ENCODE measurements at places on chromosomes 1 and 21. TPM values are rescaled to one million over a fixed set of nuclear protein-coding genes. Genes with fewer than 3 reads are reported as not detected.

PLEKHG5 gene
- 8.6 TPM for total RNA-seq

NBPF6 gene
- total RNA-seq, result not detected

LCE1B gene
- not detected for total RNA-seq

ACTN2 gene
- total RNA-seq, result not detected

NUP210L gene
- total RNA-seq, result not detected

SYT14 gene
- total RNA-seq, result 11.8 TPM

NBPF15 gene
- total RNA-seq, result 25.5 TPM

THEMIS2 gene
- not detected for total RNA-seq

TRIM45 gene
- total RNA-seq, result 6.0 TPM

SYDE2 gene
- 4.2 TPM for total RNA-seq

SAMD13 gene
- total RNA-seq, result 0.24 TPM

TACSTD2 gene
- not detected for total RNA-seq

GPX7 gene
- total RNA-seq, result not detected

RAB3B gene
- 7.4 TPM for total RNA-seq

All from A172 (cell line).